ENCODE measurements at places on chromosomes 2 and 18. TPM values are rescaled to one million over a fixed set of nuclear protein-coding genes. Genes with fewer than 3 reads are reported as not detected.

GRCh38 chr2:204772546-204772945 is 227.3 kb downstream of the PARD3B start:
- DNase-seq: no peak
- H3K36me3 ChIP-seq: no peaks in the 10 kb centered on the region
- no peaks in the 10 kb centered on the region for H3K4me1 ChIP-seq
- no peak overlapping the region for H3K4me3 ChIP-seq

The TSPYL6 gene
- polyA plus RNA-seq: not detected

The TYMS gene
- polyA plus RNA-seq: 92.1 TPM

DNA sequence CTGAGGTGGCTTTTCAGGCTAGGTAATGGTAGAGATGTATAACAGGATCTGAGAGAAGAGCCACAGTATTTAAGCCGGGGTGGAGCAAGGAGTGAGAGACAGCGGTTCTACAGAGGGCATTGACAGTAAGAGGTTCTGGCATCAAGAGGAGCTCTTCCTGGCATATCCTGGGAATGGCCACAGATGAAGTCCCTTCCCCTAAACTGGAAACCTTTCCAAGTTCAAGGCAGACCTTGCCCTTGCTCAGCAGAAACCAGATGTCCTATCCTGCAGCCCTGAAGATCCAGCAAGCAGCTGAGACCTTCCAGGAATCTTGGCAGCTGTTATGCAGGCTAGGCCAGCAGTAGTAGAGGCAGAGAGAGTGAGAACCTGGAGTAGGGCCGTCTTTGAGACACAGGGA is 18.1 kb downstream of the REG1A start:
- H3K4me1 ChIP-seq: no peaks in the 10 kb centered on the region
- no peaks in the 10 kb centered on the region for H3K27me3 ChIP-seq

DNA sequence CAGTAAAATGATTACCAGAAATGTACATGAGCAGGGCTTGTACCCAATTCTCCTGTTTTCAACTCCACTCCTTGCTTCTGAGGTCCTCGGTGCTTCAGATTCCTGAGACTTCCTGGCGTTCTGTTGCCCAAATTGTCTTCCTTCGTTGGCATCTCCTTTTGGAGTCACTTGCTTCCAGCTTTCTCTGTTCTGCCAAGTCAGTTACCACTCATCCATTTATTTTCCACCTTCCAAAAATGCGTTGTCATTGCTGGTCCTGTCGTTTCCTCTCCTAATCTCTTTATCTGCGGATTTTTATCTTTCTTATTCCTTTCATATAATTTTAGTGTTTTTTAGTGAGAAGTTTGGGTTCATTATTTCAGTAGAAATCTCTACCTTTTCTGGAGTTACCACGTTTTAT is 18.5 kb upstream of the EFR3B start:
- H3K27ac ChIP-seq: no peak overlapping the region
- H3K27me3 ChIP-seq: no peaks in the 10 kb centered on the region
- H3K4me1 ChIP-seq: no peaks in the 10 kb centered on the region
- DNase-seq: no peak

The MALL gene
- 5.2 TPM for polyA plus RNA-seq

GRCh38 chr18:58700209-58700608 is 28.9 kb downstream of the MALT1 start:
- no peak overlapping the region for H3K4me3 ChIP-seq
- no peak overlapping the region for H3K27ac ChIP-seq
- peaks cover 10% of the 10 kb centered on the region for H3K36me3 ChIP-seq
- no peaks in the 10 kb centered on the region for H3K4me1 ChIP-seq
- DNase-seq: no peak
- no peaks in the 10 kb centered on the region for H3K27me3 ChIP-seq

GRCh38 chr2:233053928-233054784 is 6.0 kb upstream of the INPP5D start:
- H3K36me3 ChIP-seq: no peaks in the 10 kb centered on the region
- no peak overlapping the region for H3K4me3 ChIP-seq
- peak; percentile 92 for DNase-seq
- peaks cover 19% of the 10 kb centered on the region for H3K4me1 ChIP-seq

The CSRNP3 gene
- polyA plus RNA-seq: 2.4 TPM

GRCh38 chr2:134138115-134138514 is 115.8 kb upstream of the MGAT5 start:
- no peak for DNase-seq
- no peaks in the 10 kb centered on the region for H3K36me3 ChIP-seq
- H3K4me3 ChIP-seq: no peak overlapping the region
- peaks cover 41% of the 10 kb centered on the region for H3K4me1 ChIP-seq
- no peaks in the 10 kb centered on the region for H3K27me3 ChIP-seq
- peak overlapping the region; percentile 79 for H3K27ac ChIP-seq

DNA sequence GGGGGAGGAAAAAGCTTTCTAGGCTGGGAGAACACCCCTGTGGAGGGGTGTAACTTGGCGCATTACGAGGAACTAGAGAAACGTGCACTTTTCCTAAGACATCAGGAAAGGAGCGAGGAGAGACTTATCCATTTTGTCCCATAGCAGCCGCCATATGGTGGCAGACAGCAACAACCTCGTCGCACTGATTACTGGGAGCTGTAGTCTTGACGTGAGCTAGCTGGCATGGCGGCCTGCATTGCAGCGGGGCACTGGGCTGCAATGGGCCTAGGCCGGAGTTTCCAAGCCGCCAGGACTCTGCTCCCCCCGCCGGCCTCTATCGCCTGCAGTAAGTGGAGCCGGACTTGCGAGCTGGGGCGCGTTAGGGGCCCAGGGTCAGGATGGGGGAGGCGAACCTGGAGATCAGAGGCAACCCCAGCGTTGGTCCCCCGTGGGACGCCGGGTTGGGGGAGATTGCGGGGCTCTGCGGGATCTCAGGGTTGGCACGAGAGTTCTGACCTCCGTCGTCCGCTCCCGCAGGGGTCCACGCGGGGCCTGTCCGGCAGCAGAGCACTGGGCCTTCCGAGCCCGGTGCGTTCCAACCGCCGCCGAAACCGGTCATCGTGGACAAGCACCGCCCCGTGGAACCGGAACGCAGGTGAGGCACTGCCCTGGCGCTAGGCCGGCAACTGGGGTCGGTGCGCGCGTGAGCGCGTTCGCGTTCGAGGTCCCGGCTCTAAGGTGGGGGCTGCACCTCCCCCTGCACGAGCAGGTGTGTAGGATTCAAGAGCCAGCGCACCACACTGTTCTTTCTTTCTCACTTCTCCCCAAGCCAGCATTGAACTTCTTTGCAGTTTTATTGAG is at the start of gene MRPL19:
TSS of gene MRPL19 (plus strand) at position 201 of the 843 bp plus-strand sequence. CDS start at position 226, 25 bp downstream.
- DNase-seq: peak; percentile 90
- H3K36me3 ChIP-seq: peaks cover 29% of the 10 kb centered on the region
- peak within 1 kb of the TSS; percentile 78 for H3K27ac ChIP-seq
- peak within 1 kb of the TSS; percentile 85 for H3K4me3 ChIP-seq
- no peaks in the 10 kb centered on the region for H3K4me1 ChIP-seq

The MTHFD2 gene
- 68.6 TPM for polyA plus RNA-seq

GRCh38 chr2:35530615-35531135 is 824.9 kb upstream of the CRIM1 start:
- no peak overlapping the region for H3K4me3 ChIP-seq
- H3K27me3 ChIP-seq: no peaks in the 10 kb centered on the region
- no peaks in the 10 kb centered on the region for H3K4me1 ChIP-seq
- H3K36me3 ChIP-seq: no peaks in the 10 kb centered on the region
- no peak for DNase-seq

DNA sequence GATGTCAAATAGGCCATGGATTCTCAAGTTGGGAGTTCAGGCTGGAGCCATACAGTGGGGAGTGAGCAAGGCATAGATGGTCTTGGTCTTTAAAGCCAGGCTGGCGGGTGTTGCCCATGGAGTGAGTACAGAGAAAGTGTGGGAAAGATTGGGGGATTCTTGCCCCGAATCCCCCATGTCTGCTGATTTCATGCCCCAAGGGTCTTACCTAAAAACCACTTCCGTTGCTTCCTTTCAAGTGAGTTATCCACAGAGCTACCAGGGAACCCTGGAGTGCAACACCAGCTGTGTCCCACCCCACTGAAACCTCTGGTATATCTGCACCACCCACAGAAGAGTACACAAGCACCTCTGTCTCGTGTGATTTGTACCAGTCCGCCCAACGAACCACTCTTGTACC is 31.4 kb downstream of the FHOD3 start:
- H3K4me3 ChIP-seq: no peak overlapping the region
- DNase-seq: no peak
- no peaks in the 10 kb centered on the region for H3K36me3 ChIP-seq
- H3K27ac ChIP-seq: no peak overlapping the region
- no peaks in the 10 kb centered on the region for H3K27me3 ChIP-seq
- H3K4me1 ChIP-seq: peaks cover 43% of the 10 kb centered on the region

The NLRC4 gene
- 0.02 TPM for polyA plus RNA-seq

- H3K4me3 ChIP-seq: no peak overlapping the region
- no peak overlapping the region for H3K27ac ChIP-seq
- no peak for DNase-seq
Measured at GRCh38 chr18:57648414-57648813, 26.8 kb upstream of the NARS1 start.

- no peaks in the 10 kb centered on the region for H3K4me1 ChIP-seq
- no peaks in the 10 kb centered on the region for H3K36me3 ChIP-seq
Measured at GRCh38 chr18:62847081-62847480, 131.7 kb downstream of the PHLPP1 start.

GRCh38 chr2:67993329-67993728 is 69.5 kb downstream of the C1D start:
- no peak for DNase-seq
- H3K4me3 ChIP-seq: no peak overlapping the region
- H3K4me1 ChIP-seq: no peaks in the 10 kb centered on the region
- H3K27ac ChIP-seq: no peak overlapping the region
- H3K27me3 ChIP-seq: no peaks in the 10 kb centered on the region
- H3K36me3 ChIP-seq: no peaks in the 10 kb centered on the region

The LRP1B gene
- polyA plus RNA-seq: 0.28 TPM

DNA sequence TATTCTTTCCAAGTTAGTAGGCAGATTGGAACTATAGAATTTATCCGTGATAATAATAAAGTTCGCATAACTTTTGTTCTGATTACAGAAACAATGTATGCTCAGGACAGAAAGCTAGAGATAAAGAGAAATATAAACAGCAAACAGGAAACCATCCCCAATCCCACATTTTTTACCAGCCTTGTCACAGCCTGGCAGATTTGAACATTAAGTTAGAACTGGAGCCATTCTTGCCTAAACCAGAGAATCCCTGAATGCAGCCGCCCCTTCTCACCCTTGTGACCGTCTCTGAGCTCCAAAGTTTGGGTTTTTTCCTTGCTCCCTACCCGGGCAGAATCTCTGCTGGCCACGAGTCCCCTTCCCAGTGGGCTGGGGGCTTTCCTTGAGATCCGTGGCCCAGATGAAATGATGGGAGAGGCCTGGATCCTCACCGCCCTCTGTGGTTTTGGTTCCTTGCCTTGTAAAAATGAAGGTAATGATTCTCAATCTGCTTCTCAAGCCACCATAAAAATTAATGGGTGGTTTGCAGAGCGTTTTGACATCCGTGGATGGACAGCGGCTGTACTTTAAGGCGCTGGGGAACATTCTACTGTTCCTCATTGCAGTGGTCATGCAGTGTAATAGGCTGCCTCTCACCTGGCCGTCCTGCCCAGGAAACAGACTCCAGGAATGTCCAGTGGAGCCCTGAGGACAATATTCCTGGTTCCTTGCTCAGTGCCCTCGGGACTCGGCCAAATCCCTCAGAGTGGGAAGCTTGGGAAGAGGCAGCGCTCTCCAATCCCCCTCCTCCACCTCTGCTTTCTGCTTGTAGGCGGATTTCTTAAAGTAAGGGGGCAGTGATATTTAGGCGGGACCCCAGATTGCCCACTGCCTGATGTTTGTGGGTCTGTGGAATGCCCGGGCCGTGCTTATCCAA is 1.6 kb downstream of the SH3BP4 start:
- no peak overlapping the region for H3K27ac ChIP-seq
- H3K4me3 ChIP-seq: peak overlapping the region; percentile 86
- H3K27me3 ChIP-seq: no peaks in the 10 kb centered on the region
- no peak for DNase-seq
- peaks cover 39% of the 10 kb centered on the region for H3K4me1 ChIP-seq

DNA sequence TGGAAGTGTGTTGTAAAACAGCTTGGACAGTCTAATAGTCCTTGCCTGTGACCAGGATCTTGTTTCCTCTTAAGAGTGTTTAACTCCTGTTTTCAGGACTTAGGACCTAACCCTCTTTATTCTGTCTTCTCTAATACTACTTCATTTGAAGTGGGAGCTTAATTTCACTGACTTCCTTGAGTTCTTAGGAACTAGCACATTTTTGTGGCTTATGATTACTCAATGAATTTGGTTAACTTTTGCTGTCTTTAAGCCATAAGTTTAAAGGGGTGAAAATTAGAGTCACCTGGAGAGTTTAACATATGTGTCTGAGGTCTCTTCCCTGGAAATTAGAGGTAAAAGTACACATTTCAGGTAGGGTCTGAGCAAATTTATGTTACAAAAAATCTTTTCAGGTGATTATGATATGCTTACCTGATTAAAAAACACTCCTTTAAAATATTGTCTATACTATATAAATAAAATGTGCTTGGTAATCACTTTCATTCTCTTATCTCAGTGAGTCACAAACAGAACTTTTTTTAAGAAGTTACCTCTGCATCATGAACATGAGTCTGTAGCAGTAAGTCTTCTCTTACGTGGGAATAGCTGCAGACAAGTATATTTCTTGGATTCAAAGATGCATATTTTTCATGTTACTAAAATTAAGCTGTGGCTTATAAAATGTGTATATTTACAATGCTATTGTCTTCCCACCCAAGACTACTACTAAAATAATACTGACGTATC is 52.7 kb downstream of the ATP9B start:
- H3K4me3 ChIP-seq: no peak overlapping the region
- H3K4me1 ChIP-seq: no peaks in the 10 kb centered on the region
- H3K36me3 ChIP-seq: peaks cover 10% of the 10 kb centered on the region
- no peak for DNase-seq
- H3K27ac ChIP-seq: no peak overlapping the region

- no peak overlapping the region for H3K4me3 ChIP-seq
- no peak overlapping the region for H3K27ac ChIP-seq
- H3K27me3 ChIP-seq: no peaks in the 10 kb centered on the region
- peaks cover 17% of the 10 kb centered on the region for H3K4me1 ChIP-seq
- DNase-seq: no peak
Measured at GRCh38 chr2:33530690-33531548, 54.5 kb downstream of the RASGRP3 start.

GRCh38 chr18:12014086-12014485 is 32.8 kb downstream of the IMPA2 start:
- DNase-seq: no peak
- H3K4me1 ChIP-seq: no peaks in the 10 kb centered on the region
- peaks cover 83% of the 10 kb centered on the region for H3K27me3 ChIP-seq

The PLEK gene
- polyA plus RNA-seq: 0.02 TPM

The RTP5 gene
- polyA plus RNA-seq: not detected

The GREB1L gene
- under 0.01 TPM for polyA plus RNA-seq
